ENCODE measurements at places on chromosomes 3 and 15. TPM values are rescaled to one million over a fixed set of nuclear protein-coding genes. Genes with fewer than 3 reads are reported as not detected.

LRRC49 gene
- total RNA-seq, result 0.69 TPM

FRMD4B gene
- total RNA-seq, result 7.1 TPM

GRCh38 chr3:117691526-117691925 is 981.9 kb downstream of the TUSC7 start:
- DNase-seq, result no peak

DNA sequence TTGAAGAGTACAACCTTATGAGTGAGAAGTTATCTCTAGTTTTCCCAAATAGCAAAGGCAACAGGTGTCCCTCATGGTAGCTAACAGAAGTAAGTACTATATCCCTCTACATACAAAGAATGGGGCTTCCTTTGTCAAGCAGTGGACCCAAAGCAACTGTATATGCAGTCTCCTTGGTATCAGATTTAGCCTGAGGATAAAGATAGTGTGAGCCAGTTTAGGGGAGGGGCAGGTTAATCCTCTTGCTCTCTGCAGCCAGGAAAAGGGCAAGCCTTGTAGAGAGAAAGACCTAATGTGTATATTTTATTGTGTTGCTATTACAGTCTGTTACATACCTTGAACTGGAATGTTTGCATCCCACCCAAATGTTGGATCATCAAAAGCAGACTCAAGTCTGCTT is 117.9 kb upstream of the COL8A1 start:
- DNase-seq, result no peak

- DNase-seq, result no peak
These were observed 47.7 kb downstream of the CMSS1 start for GRCh38 chr3:99865321-99865720.

- DNase-seq, result no peak
These were observed 107.8 kb downstream of the ANP32A start for GRCh38 chr15:68712886-68713285.

GRCh38 chr3:128689060-128689459 is 36.9 kb upstream of the RAB7A start:
- DNase-seq, result no peak

GRCh38 chr3:123448536-123449101 is at the start of gene ADCY5:
Gene ADCY5, minus strand, starts transcription at chr3:123449090. Its CDS starts 545 bp downstream, at chr3:123448545.
- no peak for DNase-seq

All from T-cell (primary cell).